Liver (tissue), 10 donors: ENCODE measurements at places on chromosomes 13 and 19. TPM values are rescaled to one million over a fixed set of nuclear protein-coding genes. Genes with fewer than 3 reads are reported as not detected.
A peak's percentile ranks its signal among the peaks of the same experiment; 100 is the strongest.

The LRRC25 gene
- polyA plus RNA-seq = 5.8 TPM

The UBE2L5 gene
- 0.10 TPM for polyA plus RNA-seq

The NAPSA gene
- polyA plus RNA-seq = 0.50 TPM

The ZNF792 gene
- polyA plus RNA-seq = 1.4 TPM

The NXNL1 gene
- not detected for polyA plus RNA-seq

The ZNF98 gene
- 0.07 TPM for polyA plus RNA-seq

The GPR12 gene
- polyA plus RNA-seq = not detected

GRCh38 chr19:13117176-13117771 lies 734 bp upstream of the TRMT1 start:
- no peaks in the 10 kb centered on the region for H3K27me3 ChIP-seq
- peak overlapping the region; percentile 78 for H3K27ac ChIP-seq
- DNase-seq = no peak
- H3K4me1 ChIP-seq = peaks cover 42% of the 10 kb centered on the region
- peak overlapping the region; percentile 100 for H3K4me3 ChIP-seq

DNA sequence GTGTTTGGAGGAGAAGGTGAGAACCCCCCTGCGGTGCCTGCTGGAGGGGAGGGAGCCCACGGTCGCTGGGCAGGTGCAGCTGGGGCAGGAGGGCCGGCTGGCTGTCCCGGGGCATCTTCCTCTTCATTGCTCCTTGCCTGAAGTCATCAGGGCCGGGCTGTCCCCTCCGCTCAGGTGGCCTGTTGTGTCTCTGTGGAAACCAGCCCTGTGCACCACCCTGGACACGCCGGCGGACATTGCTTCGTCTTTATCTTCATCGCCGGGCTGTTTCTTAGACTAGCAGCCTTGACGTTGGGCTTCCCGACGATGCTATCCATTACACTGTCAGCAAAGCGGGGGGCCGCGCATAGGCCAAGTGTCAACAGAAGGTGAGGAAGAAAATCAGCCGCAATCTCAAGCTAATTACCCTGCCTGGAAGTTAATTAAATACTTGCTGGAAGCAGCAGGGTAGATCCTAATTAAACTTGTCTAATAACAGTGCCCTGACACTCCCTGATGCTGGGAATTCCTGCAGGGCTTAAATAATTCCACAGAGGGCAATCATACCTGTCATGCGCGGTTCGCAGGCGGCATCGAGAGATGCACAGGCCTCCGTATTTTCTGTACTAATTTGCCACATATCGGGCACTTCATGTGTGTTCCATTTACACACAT lies 111.4 kb upstream of the SOX1 start:
- DNase-seq = peak; percentile 14
- no peaks in the 10 kb centered on the region for H3K36me3 ChIP-seq
- H3K27me3 ChIP-seq = peaks cover 5% of the 10 kb centered on the region
- no peak overlapping the region for H3K4me3 ChIP-seq

DNA sequence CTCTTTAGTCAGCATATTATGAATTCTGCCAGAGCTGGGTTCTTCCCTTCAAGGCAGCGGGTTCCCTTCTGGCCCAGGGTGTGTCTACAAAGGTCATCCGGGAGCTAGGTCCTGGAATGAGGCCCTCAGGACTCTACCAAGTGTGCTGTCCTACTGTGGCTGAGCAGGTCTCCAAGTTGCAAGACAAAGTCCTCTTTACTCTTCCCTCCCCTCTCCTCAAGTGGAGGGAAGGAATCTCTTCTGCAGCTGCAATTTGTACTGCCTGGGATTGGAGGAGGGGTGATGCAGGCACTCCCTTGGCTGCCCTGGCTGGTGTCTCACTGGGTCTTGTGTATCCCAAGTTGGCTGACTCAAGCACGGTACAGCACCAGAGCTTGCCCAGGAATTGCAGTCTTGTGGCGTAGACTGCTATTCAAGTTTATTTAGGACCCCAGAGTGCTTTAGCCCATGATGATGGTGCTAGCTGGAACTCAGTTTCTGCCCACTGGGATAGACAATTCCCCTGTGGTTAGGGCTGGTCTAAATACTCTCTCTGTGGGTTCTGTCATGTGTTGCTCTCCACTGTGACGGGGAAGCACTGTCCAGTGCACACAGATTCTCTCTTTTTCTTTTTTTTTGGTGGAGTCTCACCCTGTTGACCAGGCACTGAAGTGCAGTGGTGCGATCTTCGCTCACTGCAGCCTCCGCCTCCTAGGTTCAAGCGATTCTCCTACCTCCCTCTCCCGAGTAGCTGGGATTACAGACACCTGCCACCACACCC lies 28.5 kb downstream of the RFC3 start:
- no peak overlapping the region for H3K4me3 ChIP-seq
- no peak overlapping the region for H3K27ac ChIP-seq
- DNase-seq = no peak

DNA sequence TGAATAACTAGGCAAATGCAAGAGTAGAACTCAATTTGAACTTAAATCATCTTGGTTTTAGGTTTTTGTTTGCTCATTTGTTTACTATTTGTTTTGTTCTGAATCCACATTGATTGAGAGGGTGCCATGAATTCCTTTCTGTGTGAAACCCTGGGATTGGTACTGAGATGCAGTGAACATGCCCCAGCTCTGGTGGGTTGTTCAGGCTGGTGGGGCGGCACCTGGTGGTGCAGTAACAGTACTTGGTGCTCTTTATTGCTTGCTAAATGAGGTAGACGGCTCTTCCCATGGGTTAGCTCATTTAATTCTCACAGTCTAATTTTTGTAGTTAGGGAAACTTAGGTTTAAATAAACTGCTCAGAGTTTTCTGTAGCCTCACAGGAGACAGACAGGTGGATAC lies 48.4 kb downstream of the WASF3 start:
- no peak overlapping the region for H3K4me3 ChIP-seq
- no peaks in the 10 kb centered on the region for H3K36me3 ChIP-seq
- H3K4me1 ChIP-seq = peaks cover 17% of the 10 kb centered on the region
- H3K27ac ChIP-seq = no peak overlapping the region

DNA sequence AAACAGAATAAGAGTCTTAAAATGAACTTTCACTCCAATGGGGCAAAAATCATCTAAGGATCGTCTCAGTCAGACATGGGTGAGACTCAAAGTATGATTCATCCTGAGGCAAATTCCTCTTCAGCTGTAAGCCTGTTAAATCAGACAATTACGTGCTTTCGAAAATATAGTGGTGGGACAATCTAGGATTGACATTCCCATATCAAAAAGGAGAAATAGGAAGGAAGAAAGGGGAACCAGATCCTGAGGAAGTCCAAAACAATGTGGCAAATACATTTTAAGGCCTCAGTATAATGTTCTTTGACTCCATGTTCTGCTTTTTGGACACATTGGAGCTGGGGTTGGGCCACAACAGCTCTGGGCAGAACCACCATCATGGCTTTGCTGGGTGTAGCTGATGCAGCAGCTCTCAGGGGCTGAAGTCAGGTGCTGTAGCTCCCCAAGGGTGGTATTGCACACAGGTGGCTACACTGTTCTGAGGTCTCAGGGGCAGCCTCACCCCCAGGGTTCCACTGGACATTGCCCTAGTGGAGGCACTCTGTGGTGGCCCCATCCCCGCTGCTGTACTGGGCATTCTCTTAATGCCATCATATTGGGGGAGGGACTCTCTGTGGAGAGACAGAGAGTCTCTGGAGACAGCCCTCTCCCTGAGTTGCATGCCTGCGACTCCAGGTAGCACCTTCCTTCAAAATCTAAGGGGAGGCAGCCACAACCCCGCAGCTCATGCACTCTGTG lies 5.7 kb upstream of the FPR3 start:
- no peak overlapping the region for H3K4me3 ChIP-seq
- H3K27me3 ChIP-seq = no peaks in the 10 kb centered on the region
- H3K4me1 ChIP-seq = no peaks in the 10 kb centered on the region
- no peaks in the 10 kb centered on the region for H3K36me3 ChIP-seq
- H3K27ac ChIP-seq = no peak overlapping the region

DNA sequence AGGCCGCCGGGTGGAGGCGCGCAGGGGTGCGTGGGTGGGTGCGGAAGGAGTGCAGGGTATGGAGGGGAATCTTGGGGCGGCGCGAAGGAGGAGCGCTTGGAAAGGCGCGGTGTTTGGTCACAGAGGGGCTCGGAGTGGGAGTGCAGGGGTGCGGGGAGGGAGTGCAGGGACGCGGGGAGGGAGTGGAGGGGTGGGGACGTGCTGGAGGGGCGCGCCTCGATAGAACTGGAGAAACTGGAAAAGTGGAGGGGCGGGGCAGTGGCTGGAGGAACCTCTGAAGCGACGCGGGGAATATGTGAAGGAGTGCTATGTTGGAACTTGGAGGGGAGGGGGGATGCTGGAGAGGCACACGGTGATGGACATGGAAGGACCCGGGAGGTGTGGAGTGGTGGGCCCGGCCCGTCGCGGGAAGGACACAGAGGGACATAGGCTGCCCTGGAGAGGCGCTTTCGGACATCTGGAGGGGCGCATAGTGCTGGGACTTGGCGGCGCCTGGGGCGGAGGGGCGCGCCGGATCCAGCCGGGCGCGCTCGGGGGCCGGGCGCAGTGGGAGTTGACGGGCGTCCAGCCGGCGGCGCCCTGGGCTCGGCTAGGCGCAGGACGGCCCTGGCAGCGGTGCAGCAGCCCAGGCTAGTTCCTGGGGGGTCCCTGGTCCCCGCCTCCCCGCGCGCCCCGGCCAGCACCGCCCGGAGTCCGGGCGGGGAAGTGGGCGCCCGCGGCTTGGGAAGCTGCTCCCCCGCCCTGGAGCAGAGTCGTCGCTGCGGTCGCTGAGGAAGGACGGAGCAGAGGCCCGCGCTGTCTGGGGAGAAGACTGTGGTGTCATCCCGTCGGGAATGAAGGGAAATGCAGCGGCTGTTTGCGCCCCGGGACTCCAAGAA lies 20.8 kb upstream of the SGCG start:
- H3K27me3 ChIP-seq = peaks cover 6% of the 10 kb centered on the region
- no peak for DNase-seq
- no peaks in the 10 kb centered on the region for H3K36me3 ChIP-seq
- H3K27ac ChIP-seq = no peak overlapping the region
- H3K4me1 ChIP-seq = no peaks in the 10 kb centered on the region
- H3K4me3 ChIP-seq = no peak overlapping the region

DNA sequence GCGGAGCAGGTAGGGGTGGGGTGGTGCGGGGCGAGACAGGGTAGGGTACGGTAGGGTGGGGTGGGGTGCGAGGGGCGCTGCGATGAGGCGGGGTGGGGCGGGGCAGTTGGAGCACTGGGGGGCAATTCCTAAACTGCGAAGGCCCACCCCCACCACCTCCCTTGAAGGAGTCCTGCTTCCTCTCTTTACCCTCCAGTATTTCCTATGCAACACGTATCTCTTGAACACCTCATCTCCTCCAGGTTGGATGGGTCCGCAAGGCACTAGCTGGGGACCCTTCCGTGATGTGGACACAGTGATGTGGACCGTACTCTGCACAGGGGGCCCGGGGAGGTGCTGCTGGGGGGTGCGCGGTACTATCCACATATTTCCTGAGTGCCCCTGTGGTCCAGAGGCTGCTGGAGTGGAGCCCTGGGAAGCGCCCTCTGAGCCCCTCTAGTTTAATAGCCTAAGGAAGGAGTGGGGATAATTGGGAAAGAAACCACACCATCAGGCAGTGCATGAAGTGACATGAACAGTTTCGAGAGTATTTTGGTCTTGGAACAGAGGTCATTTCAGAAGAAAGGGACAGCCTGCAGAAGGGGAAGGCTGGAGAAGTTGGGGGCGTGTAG lies 1.1 kb downstream of the IL17D start:
- H3K4me1 ChIP-seq = peaks cover 13% of the 10 kb centered on the region
- H3K36me3 ChIP-seq = no peaks in the 10 kb centered on the region
- DNase-seq = no peak

GRCh38 chr13:107799001-107799400 lies 416.3 kb downstream of the LIG4 start:
- no peak overlapping the region for H3K4me3 ChIP-seq
- no peak overlapping the region for H3K27ac ChIP-seq
- no peaks in the 10 kb centered on the region for H3K36me3 ChIP-seq
- H3K27me3 ChIP-seq = no peaks in the 10 kb centered on the region
- no peaks in the 10 kb centered on the region for H3K4me1 ChIP-seq

- peaks cover 16% of the 10 kb centered on the region for H3K27me3 ChIP-seq
- H3K27ac ChIP-seq = no peak overlapping the region
- no peak overlapping the region for H3K4me3 ChIP-seq
- no peak for DNase-seq
- H3K4me1 ChIP-seq = peaks cover 3% of the 10 kb centered on the region
- H3K36me3 ChIP-seq = no peaks in the 10 kb centered on the region
These were observed 57.9 kb upstream of the PCDH8 start for GRCh38 chr13:52906122-52906903.
